Stimulated activated CD4-positive, alpha-beta T cell treated with anti-CD3 and anti-CD28 coated beads, Interleukin-2, amount 100 ng/mL, for 48 hours (primary cell): ENCODE measurements at places on chromosomes 6 and 20.

GRCh38 chr6:73513496-73513854, 7.4 kb downstream of the EEF1A1 start:
- DNase-seq: no peak

DNA sequence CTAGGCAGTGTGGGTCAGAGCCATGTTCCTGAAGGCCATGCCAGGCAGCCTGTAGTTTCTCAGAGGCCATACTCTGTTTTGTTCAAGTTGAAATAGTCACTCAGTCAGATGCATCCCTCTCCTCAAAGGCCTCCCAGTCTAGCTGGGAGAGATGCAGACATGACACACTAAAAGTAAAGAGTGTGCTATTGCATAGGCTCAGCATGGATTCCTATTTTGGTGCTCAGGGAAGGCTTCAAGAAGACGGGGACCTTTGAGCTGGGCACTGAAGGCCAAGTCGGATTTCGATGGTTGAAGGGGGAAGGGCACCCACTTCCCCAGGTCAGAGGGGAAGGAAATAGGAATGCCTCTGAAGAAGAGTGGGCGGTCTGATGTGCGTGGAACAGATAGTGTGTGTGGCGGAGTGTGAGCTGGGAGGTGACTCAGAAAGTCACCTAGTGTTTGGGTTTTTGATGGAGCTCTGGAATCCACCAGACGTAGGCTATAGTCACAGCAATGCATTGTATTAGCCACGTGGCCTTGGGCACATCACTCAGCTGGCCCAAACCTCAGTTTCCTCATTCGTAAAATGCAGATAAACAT, 3.7 kb downstream of the EPB41L1 start:
- no peak for DNase-seq

- no peak for DNase-seq
Observed at GRCh38 chr6:157982102-157982562, 469 bp downstream of the SYNJ2 start.

DNA sequence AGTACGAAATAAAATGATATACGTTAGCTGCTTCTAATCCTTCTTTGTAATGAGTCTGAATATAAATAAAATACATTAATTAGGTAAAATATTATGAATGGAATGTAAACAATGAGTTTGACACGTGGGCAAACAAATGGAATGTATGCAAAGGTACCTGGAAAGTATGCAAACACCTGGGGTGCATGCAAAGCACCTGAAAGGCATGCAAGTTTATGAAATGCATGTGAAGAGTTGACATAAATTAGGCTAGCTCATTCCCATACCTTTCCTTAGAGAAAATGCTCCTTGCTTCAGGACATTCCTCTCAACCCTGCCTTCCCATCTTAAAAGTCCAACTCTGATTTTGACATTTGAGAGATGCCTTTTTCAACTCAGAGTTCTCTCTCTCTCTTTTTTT, 140.9 kb downstream of the EDN1 start:
- DNase-seq: no peak

DNA sequence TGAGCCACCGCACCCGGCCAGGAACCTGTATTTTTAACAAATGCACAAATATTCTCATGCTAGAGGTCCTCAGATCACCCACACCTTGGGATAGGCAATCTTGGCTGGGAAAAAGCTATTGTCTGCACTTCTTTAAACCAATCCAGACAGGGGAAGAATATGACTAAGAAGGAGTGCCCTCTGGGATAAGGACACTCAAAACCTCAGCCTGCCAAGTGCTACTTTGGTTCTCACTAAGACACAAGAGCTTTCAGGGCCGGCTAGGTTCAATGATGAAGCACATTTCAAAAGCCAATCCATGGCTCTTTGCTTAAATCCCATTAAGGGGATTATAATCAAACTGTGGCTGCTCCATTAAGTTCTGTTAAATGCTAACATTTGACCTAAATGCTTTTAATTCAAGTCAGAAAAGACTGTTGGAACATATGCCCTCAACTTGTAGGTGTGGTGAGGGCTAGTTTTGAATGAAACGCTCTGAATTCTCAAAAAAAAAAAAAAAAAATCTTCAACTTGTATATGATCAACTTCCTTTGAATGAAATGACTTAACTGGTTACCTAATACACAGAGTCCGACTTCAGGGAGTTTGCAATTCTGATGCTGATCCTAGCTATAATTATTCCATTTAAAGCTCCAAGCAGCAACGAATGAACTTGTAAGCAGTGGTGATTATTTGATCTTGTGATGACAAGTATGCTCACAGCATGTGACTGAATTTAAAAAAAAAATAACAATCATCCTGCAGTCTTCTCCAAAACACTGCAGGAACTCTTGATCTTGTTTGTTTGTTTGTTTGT, 56.6 kb downstream of the SLC23A2 start:
- DNase-seq: no peak

GRCh38 chr20:41124451-41125094, 12.8 kb upstream of the PLCG1 start:
- no peak for DNase-seq

GRCh38 chr6:70956191-70956450, 739 bp downstream of the B3GAT2 start:
- no peak for DNase-seq

DNA sequence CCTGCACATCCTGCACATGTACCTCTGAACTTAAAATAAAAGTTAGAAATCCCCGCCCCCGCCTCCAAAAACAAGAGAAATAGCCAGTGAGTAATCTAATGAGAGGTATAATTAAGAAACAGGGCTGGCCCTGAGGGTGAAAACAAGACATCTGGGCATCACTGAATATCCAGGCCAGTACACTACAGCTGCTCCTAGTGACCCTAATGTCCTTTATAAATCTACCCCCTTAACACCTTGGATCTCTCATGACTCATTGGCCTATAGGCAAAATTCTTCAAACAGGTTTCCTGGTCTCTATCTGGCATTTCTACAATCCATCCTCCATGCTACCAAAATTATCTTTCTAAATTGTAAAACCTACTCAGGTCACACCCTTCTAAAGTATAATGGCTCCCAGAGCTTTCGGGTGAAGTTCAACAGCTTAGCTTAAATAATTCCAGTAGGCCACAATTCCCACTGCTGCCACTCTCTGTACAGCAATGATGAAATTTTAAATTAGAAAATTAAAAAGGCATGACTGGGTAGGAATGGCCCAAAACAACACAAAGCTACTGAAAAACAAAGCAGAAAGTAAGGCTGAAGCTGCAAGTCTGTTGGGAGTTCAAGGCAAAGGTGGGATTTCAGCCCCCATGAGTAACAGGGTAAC, 260.9 kb downstream of the GMDS start:
- no peak for DNase-seq

GRCh38 chr6:162560891-162561290, 166.7 kb downstream of the PRKN start:
- DNase-seq: no peak

GRCh38 chr6:42021847-42022754, 28.2 kb upstream of the TAF8 start:
- no peak for DNase-seq

- DNase-seq: no peak
Observed at GRCh38 chr20:17140894-17141293, 85.9 kb upstream of the PCSK2 start.

GRCh38 chr6:146859795-146860495, 261.2 kb downstream of the ADGB start:
- no peak for DNase-seq

DNA sequence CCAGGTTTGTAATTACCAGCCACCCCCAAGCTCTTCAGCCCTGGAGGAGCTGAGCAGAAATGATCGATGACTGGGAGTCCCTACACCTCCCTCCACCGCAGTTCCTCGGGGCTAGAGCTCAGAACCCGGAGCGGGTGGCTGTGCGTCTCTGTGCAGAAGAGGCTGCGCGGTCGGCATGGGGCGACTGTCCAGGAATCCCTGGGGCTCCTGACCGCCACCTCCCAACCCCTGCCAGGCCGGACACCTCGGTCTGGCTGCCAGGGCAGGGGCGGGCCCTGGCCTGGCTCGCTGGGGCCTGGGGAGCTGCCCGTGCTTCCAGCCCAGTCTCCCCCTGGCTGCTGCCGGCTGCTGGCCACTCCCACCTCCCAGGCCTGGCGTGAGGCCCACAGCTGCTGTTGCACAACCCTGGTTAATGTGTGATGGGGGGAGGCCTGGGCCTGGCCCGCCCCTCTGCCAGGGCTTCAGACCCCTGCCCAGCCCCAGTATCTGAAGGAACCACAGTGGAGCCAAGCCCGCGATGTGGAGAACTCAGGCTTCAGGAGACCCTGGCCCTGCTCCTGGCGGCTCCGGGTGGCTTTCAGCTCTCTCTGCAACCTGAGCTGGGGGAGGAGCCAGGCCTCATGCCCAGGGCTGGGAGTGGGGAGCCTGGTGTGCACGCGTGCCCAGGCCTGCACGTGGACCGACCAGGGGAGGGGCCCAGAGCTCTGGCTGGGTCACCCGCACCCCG, 1.2 kb downstream of the SLC2A4RG start:
- DNase-seq: peak; percentile 31

- no peak for DNase-seq
Observed at GRCh38 chr6:4732691-4733315, 43.4 kb upstream of the CDYL start.

DNA sequence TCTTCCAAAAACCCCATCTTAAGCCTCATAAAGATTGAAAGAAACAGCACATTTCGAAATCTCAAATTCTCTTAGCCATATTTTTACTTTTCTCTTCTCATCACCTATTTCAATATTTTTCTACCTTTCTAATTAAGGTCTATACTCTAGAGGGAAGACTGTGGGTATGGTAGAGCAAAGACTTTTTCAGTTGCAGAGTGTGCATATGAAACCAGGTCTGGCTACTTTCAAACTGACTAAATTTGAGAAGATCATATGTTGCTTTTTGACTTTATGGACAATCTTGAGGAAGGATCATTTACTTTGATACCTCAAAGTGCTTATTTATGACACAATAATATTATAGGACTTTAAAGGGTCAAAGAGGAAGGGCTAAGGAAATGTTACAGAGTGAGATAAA, 20.7 kb downstream of the FILIP1 start:
- DNase-seq: no peak

- no peak for DNase-seq
Observed at GRCh38 chr20:17679941-17680835, 1.9 kb downstream of the RRBP1 start.

- peak; percentile 15 for DNase-seq
Observed at GRCh38 chr6:107114926-107115694, at the start of gene BEND3. TSS of gene BEND3 (minus strand) at chr6:107115515. CDS start at chr6:107099285, 16,230 bp downstream.

GRCh38 chr20:48832405-48832730, 4.6 kb upstream of the PREX1 start:
- DNase-seq: no peak

GRCh38 chr6:26187981-26188635, 100.9 kb downstream of the HFE start:
- DNase-seq: peak; percentile 49

DNA sequence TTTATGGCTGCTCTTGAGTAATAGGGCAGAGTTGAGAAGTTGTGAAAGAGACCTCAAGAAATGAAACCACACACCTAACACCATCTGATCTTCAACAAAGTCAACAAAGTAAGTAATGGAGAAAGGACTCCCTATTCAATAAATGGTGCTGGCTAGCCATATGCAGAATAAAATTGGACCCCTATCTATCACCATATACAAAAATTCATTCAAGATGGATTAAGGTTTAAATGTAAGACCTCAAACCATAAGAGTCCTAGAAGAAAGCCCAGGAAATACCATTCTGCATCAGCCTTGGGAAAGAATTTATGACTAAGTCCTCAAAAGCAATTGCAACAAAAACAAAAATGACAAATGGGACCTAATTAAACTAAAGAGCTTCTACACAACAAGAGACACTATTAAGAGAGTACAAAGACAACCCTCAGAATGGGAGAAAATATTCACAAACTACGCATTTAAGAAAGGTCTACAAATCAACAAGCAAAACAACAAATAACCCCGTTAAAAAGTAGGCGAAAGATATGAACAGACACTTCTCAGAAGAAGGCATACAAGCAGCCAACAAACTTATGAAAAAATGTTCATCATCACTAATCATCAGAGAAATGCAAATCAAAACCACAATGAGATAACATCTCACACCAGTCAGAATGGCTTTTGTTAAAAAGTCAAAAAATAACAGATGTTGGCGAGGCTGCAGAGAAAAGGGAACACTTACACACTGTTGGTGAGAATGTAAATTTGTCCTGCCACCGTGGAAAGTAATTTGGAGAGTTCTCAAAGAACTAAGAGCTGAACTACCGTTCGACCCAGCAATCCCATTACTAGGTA, 4.0 kb downstream of the MAP3K5 start:
- no peak for DNase-seq

DNA sequence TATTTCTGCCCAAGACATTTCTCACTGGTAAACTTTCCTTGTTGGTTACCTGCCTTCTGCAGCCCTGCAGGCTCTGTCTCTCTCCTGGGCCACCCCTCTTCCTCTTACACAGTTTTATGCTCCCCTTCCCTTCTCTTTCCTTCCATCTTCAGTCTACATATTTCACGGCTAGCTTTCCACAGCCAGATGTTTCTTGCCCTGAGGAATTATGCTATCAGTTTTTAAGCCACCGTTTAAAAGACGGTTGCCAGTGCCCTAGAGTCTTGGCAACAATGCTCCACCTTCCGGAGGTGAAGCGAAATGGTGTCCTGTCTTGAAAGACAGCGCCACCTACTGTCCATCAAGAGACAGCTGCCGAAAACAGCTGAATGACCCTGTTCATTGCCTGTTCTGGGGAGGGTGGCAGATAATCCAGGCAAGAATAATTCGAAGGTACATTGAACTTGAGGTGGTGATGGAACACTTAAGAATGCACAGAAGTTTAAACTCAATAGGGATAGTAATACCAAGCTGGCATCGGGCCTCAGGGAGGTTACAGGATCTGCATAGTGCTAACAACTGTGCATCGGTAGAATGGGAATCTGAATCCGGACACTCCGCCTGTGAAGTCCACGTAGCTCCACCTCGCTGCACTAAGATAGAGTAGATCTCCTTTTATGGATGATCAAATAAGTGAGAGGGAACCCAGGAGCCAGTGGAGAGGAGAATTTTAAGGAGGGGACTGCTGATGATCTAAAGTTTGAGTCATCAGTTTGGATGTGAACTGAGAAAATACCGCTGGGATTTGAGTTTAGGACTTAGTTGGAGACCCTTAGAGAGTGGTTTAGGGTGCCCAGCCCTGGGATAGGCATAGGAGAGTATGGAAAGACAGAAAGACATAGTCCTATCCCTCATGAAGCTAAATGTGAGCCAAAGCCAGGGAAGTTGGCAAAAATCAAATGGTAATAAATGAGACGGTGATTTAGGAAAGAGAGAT, 4.8 kb upstream of the TRIM40 start:
- peak; percentile 53 for DNase-seq

DNA sequence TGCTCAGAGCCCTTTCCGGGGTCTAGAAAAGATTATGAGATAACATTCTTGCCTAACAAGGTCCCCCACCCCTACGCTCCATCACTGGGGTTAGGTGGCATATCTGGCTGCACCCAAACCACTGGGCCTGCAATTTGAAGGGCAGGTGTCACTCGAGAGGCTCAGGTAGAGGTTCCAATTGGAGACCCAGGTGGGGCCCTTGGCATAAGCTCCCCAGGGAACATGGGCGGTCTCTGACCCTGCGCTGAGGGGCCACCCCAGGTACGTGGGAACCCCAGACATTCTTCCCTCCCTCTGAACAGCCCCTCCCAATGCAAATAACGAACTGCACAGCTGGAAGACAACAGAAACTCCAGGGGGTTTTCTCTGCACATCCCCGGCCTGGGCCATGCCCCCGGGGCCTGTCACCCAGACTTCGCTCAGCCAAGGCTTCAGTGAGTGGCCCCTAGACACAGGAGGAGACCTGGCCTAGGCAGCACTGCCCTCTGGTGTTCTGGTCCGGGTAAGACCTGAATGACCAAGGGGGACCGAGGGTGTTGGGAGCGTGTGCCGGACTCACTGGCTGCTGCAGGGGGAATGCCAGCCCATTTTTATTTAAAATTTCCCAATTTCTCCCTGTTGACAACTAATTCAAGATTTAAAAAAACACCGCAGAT, 47.5 kb downstream of the DSTN start:
- DNase-seq: peak; percentile 48
